GDM1 (cell line): ENCODE measurements at places on chromosomes 2 and 18.

GRCh38 chr2:54814389-54815147 is 91.1 kb downstream of the EML6 start:
- DNase-seq = no peak

- DNase-seq = no peak
Observed at GRCh38 chr2:67716895-67717396, 319.8 kb downstream of the ETAA1 start.

GRCh38 chr2:181657379-181657778 is 474 bp upstream of the CERKL start:
- no peak for DNase-seq

- no peak for DNase-seq
Observed at GRCh38 chr2:144745424-144745823, 225.5 kb upstream of the ZEB2 start.

DNA sequence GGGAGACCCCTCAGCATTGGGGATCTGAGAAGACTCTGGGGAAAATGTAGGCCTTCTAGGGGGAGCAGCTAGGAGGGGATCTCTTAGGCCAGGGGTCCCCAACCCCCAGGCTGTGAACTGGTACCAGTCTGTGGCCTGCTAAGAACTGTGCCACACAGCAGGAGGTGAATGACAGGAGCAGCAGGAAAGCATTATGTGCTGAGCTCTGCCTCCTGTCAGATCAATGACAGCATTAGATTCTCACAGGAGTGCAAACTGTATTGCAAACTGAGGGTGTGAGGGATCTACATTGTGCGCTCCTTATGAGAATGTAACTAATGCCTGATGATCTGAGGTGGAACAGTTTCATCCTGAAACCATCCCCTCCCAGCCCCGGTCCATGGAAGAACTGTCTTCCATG is 127.3 kb downstream of the SCG2 start:
- DNase-seq = no peak

GRCh38 chr2:27212626-27213471 is 781 bp upstream of the SLC5A6 start:
- no peak for DNase-seq

GRCh38 chr18:73939391-73939790 is 208.2 kb downstream of the FBXO15 start:
- no peak for DNase-seq

GRCh38 chr2:199806179-199806578 is 44.8 kb downstream of the FTCDNL1 start:
- no peak for DNase-seq

GRCh38 chr2:33369191-33369590 is 107.3 kb upstream of the RASGRP3 start:
- no peak for DNase-seq

DNA sequence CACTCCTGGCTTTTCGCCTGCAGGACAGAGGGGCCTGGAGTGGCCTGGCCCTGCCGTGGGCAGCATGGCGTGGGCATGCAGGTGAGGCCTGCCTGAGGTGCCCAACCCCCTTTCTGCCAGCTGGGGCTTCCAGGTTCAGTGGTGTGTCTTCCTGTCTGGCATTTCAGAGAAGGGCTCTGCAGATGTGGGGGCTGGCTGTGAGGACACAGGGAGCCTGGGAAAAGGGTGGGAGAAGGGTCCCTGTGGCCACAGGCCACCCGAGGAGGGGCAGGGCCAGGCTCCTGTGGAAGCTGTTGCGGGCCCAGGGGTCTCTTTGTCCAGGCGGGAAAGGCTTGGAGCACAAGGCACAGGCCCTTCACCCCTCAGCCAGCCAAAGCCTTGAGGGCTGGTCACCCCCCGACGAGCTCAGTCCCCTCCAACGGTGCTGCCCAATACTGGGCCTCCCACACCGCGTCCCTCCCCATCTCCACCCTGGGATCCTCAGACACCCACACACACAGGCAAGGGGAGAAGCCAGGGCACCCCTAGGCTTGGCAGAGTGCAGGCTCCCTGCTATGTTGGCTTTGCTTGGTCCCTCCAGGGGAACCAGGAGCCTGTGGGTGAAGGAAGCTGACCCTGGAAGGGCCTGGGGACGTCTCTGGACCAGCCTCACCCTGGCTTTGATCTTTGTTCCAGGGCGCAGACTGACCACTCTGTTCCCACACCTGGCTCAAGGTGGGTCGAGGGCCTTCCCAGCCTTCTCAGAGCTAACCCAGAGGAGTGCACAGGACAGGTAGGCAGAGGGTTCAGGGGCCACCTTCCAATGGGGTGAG is 3.7 kb upstream of the AQP12A start:
- no peak for DNase-seq
